Glomerular endothelial cell (primary cell): ENCODE measurements at places on chromosomes 12 and 14. TPM values are rescaled to one million over a fixed set of nuclear protein-coding genes. Genes with fewer than 3 reads are reported as not detected.

The CALM1 gene
- 831 and 869 TPM in 2 replicates for total RNA-seq

The SMIM10L1 gene
- 5.8 and 9.7 TPM in 2 replicates for total RNA-seq

The DPY19L2 gene
- total RNA-seq = 3.3 and 3.5 TPM in 2 replicates

The NEUROD4 gene
- total RNA-seq = not detected in 2 replicates

The TAS2R9 gene
- total RNA-seq = 0.18 TPM in 1 of 2 replicates, not detected in the other

The RNASE4 gene
- total RNA-seq = 4.0 and 7.8 TPM in 2 replicates

The PZP gene
- total RNA-seq = 0.24 and 0.70 TPM in 2 replicates

The BIN2 gene
- not detected in 2 replicates for total RNA-seq

The LRRC10 gene
- total RNA-seq = not detected in 2 replicates

The TOMM20L gene
- not detected in 2 replicates for total RNA-seq

The C12orf60 gene
- total RNA-seq = 0.24 and 2.1 TPM in 2 replicates
